ENCODE measurements at places on chromosomes 2 and 18. TPM values are rescaled to one million over a fixed set of nuclear protein-coding genes. Genes with fewer than 3 reads are reported as not detected.

Gene FAM237A
- not detected for polyA plus RNA-seq

Gene EEF1B2
- polyA plus RNA-seq: 477 TPM

Gene DSG1
- 0.09 TPM for polyA plus RNA-seq

Gene KCTD1
- 75.3 TPM for polyA plus RNA-seq

Gene SLC35F5
- 146 TPM for polyA plus RNA-seq

Data from left renal pelvis (tissue), 4 donors.